ENCODE measurements at places on chromosomes 16 and 17.

DNA sequence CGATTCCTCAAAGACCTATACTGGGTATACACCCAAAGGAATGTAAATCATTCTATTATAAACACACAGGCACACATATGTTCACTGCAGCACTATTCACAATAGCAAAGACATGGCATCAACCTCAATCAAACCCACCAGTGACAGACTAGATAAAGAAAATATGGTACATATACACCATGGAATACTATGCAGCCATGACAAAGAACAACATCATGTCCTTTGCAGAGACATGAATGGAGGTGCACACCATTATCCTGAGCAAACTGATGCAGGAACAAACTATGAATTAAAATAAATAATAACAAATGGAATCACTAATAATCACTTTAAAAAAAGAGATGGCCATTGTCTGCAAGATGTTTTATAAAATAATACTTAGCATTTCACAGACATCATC, 380.1 kb downstream of the GRIN2A start:
- DNase-seq, result no peak

- no peak for DNase-seq
Observed at GRCh38 chr17:64084940-64085649, 44.8 kb downstream of the ERN1 start.

DNA sequence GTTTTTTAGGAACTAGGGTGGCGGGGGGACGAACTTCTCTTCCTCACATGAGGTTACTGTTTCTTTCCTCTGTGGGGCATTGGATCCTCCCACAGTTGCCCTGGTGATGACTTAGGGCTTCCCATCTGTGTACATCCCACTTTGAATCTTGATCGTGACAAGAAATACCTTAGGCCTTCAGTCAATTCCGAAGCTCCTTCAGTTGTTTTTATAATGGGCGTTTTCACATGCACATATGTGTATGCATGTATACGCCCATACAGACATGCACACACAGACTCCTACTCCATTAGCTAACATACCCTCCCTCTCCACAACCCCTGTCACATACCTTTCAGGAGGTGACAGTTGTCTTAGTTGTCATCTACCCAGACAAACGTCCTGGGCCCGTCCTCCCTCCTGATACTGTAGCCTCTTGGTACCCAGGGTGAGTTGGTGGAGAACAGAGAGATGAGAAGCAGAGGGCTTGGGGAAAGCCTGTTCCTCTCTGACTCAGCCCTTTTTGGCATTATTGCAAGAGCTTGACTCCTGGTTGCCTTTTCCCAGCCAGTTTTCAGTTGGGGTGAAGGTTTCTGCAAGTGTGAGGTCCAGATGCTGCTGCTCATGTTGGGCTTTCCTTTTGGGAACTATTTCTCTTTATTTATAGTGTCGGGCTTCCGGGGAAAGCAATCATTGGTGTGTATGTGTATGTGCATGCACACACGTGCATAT, 2.2 kb upstream of the AOC2 start:
- no peak for DNase-seq

DNA sequence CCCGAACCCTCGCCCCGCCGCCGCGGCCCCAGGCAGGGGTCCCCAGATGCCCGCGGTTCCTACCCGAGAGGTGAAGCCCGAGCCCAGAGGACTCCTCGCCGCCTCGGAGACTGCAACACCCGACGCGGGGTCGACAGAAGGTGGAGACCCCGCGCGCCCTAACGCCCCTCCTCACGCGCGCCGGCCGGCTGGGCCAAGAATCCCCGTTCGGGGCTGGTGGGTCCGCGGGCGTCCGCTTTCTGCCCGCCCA, 515 bp downstream of the SUMO2 start:
- no peak for DNase-seq

- DNase-seq, result no peak
Observed at GRCh38 chr16:83200005-83200779, 573.4 kb downstream of the CDH13 start.

DNA sequence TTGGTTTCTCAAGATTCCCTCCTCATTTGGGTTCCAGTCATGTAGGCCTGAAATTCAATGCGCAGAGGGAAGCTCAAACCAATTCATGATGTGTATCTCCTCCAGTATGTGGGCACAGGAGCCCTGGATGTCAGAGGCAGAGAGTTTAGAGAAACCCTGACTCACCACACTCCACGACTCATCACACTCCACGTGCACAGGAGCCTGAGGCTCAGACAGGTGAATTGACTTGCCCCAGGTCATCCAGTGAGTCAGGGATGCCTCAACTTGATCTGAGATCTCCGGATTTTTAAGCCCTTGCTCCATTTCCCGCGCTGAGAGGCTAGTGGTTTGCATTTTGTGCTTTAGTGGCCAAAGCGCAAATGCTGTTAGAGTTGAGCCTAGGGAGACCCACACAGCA, 183.9 kb downstream of the HAPSTR1 start:
- DNase-seq, result no peak

GRCh38 chr17:68035131-68035522, 408 bp upstream of the KPNA2 start:
- DNase-seq, result peak; percentile 94

GRCh38 chr17:3730881-3731429, 7.3 kb downstream of the HASPIN start:
- no peak for DNase-seq

DNA sequence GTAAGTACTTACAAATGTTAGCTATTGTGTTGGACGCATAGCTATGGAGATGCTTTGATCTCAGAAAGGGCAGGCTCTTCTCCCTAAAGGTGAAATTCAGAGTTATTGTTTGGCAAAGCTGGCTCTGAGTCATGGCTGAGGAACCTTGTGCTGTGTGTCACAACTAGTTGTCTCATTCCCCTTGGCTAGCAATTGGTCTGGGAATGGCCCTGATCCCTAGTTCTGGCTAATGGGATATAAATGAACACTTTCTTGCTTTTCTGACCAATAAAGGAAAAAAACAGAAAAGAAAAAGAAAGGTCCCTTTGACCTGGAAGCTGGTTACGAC, 210.6 kb downstream of the MAP2K4 start:
- no peak for DNase-seq

- DNase-seq, result no peak
Observed at GRCh38 chr16:80746231-80746630, 58.2 kb downstream of the CDYL2 start.

DNA sequence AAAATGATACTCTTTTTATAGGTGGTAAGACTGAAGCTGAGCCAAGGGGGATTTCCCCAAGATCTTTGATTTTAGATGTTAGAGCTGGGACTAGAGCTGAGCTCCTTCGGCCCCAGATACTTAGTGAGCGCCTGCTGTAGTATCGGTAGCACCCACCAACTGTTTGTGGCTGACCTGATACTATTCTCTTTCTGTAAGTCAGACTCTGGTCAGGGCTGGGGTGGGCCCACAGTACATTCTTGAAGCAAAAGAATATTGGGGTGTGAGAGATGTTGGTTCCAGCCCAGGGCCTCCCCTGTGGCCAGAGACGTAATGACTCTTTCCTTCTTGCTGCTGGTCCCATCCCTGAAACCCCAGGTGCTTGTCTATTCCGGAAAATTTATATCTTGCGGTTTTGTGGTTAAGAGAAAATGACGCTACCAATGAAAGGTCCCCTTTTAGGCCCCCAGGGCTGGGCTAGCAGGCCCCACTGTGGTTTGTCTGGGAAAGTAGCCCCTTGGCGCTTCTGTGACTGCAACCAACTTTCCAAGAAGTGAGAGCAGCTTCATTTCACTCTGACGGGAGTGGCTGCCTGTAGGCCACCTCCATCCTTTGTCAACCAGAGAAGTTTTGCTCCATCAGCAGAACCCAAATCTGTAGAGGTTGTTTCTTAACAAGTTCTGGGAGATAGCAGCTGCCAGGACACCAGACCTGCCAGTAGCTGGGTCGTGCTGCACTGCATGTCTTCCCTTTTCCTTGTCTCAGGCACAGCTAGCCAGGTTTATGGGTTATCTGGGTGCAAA, 86.4 kb upstream of the LGALS9 start:
- DNase-seq, result peak; percentile 96

DNA sequence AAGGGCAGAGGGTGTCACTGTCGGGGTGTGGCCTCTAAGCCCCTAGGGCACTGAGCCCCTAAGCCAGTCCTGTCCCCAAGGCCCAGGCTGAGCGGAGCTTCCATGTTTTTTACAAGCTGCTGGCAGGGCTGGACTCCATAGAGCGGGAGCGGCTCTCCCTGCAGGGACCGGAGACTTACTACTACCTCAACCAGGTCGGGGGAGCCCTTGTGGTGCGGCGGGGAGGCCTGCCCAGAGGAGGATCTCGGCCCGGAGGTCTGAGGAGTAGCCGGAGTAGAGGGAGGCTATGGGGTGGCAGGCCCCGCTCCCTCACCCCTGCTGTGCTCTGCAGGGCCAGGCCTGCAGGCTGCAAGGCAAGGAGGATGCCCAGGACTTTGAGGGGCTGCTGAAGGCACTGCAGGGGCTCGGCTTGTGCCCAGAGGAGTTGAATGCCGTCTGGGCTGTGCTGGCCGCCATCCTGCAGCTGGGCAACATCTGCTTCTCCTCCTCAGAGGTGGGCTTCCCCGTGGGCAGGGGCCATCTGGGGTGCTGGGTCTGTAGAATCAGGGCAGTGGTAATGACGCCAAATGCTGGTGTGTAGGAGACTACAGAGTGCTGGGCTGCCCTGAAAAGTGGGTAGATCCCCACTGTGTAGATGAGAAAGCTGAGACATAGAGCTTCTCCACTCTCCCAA, 4.9 kb downstream of the MYO15B start:
- no peak for DNase-seq

DNA sequence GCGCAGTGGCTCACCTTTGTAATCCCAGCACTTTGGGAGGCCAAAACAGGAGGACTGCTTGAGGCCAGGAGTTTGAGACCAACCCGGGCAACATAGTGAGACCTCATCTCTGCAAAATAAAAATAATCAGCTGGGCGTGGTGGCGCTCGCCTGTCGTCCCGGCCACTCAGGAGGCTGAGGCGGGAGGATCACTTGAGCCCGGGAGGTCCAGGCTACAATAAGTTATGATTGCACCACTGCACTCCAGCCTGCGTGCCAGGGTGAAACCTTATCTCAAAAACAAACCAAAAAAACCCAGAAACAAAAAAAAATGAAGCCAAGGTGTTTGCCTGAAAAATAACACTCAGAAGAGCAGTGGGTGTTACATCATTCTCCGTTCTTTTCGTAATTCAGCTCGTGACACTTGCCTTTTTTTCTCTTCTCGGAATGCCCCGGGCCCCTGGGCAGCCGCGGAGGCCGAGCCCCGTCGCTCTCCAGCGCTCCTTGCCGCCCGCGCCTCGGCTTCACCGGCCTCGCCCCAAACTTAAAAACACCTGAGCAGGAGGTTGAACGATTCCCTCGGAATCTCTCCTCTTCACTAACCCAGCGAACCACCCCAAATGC, 17.0 kb downstream of the PRCD start:
- no peak for DNase-seq

- no peak for DNase-seq
Observed at GRCh38 chr16:89924925-89925307, 1.8 kb downstream of the TUBB3 start.

DNA sequence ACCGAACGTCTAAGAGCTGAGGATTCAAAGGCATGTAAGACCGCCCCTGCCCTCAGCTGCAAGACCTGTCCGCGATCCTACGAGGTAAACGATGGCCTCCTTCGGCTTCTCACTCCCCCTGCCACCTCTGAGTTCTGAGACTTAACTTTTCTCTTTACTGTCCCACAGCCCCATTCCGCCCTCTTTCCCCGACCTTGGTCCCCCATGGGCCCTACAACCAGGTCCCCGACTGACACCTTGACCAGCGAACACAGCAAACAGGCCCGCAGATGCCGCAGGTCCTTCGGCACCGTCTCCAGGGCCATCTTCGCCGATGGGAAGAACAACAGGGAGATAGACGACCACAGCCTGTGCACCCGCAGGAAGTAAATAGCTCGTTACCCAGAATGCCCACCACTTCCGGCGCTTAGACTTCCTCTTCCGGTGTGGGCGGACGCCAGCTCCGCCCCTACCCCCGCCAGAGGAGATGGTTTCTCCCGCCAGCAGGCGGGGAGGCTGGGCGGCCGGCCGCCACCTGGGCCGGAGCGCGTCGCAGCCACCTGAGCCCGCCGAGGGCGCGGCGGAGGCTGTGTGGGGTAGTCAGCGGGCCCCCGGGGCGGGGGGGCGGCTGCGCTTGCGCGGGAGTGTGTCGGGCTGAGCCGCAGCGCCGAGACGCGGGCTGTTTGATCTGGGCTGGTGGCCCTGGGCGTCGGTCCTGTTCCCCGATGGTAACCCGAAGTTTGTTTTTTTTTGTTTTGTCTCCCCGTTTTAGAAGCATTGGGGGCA, at the start of gene SUPT4H1:
SUPT4H1 (minus strand) TSS at position 371 of the 765 bp plus-strand sequence; CDS start at position 305, 66 bp downstream.
- peak; percentile 96 for DNase-seq

DNA sequence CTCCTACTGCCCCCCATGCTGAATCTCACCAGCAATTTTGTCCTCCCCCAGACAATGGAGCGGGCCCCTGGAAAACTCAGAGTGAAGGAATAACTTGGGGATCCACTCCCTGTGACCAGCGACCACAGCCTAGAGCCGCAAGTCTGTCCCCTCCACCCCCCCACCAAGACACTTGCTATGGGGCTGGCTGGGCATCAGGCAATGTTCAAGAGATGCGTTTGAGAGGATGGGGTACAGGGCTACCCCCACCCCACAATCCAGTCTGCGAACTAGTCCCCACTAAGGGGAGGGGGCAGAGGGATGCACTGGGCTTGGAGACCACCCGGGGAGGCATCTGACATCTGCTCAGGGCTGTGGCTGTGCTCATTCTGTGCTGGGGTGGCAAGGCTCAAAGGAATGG, 2.4 kb downstream of the PPL start:
- no peak for DNase-seq

DNA sequence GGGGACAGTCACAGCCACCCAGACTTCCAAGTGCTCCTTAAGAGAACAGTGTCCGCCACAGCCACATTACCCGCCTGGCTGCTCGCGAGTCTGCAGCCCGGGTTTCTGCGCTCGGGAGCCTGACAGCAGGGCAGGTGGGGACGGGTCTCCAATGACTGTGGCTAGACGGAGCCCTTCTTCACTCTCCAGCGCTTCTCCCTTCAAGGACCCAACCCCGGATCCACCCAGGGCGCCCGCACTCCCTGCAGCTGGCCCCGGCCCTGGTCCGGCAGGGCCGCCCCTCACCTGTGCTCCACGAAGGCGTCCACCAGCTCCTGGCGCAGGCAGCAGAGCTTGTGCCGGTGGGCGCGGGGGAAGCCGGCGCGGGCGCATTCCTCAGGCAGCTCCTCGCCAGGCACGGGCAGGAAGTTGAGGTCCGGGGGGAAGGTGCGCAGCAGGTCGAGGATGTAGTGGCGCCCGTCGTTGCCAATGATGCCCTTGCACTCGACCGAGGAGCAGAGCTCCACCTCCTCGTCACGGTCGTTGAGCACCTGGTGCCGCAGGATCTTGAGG, 13.9 kb downstream of the CLUH start:
- no peak for DNase-seq

GRCh38 chr16:505479-506245, 21.9 kb upstream of the CAPN15 start:
- DNase-seq, result no peak

GRCh38 chr17:49829026-49829425, 18.8 kb downstream of the TAC4 start:
- DNase-seq, result no peak

DNA sequence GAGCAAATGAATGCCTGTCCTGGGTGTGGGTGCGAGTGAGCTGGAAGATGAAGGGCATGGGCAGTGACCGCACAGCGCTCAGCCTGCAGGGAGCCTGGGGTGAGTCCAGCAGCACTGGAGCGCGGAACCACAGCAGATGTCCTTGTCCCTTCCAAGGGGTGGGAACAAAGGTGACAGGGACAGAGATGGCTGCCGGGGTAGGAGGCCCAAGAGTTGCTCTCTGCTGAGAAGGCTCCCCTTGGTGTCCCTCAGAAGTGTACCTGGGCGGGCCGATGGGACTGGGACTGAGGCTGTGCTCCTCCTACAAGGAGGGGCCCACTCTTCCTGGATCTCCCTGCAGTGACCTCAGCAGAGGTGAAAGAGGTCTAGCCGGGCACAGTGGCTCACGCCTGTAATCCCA, 7.6 kb upstream of the PGAP6 start:
- DNase-seq, result no peak

- no peak for DNase-seq
Observed at GRCh38 chr17:32494621-32495358, 8.0 kb downstream of the CDK5R1 start.

All from activated CD4-positive, alpha-beta T cell treated with anti-CD3 and anti-CD28 coated beads, Interleukin-2, Interleukin-6, amounts not matched to agents 100 ng/mL and 50 ng/mL, durations not matched to agents 16 hours and 8 hours (primary cell).